Stimulated activated CD4-positive, alpha-beta T cell treated with anti-CD3 and anti-CD28 coated beads, Interleukin-12 subunit alpha, Interleukin-12 subunit beta, amount 100 ng/mL, for 48 hours (primary cell): ENCODE measurements at places on chromosomes 3 and 15.

- DNase-seq = no peak
Observed at GRCh38 chr3:76532158-76532822, 507.6 kb upstream of the ROBO2 start.

DNA sequence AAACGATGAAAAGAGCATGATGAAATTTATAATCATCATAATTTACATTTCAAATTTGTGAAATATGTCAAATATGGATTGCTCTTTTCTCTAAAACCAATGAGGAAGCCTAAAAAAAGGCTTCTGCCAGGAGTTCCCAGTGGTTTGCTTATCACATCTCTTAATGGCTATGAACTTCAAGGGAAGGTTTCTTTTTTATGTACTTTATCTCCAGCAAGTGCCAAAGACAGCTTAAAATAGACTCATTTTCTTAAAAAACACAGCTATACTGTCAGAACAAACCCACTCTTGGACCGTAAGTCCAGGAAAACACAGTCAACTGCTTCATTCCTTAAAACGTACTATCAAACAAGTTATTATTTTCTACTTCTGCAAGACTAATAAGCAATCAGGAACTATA, 80.2 kb downstream of the DLG1 start:
- no peak for DNase-seq

- no peak for DNase-seq
Observed at GRCh38 chr15:47541562-47541961, 175.7 kb upstream of the SEMA6D start.

DNA sequence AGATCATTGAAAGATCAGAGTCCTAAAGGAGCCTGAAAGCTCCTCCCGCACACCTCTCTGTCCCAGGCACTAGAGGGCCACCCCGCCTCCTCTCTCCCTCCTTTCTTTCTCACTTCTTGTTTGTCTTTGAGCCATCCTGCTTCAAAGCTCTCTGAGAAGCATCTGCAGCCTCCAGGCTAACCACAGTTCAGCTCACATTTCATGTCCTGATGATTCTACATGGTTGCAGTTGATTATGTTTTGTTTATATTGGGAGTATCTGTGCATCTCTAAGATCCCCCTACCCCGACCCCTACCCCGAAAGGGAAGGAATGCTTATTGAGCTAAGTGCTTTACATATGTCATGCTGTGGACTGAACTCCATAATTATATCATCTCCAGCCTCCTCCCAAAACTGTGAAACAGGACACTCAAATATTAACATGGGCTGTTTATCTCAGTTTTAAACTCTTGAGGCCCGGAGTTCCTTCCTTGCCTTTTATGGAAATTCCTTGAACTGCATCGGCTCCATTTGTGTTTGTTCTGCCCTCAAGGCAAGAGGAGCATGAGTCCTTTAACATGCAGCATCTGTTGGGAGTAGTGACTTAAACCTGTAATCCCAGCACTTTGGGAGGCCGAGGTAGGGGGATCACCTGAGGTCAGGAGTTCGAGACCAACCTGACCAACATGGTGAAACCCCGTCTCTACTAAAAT, 30.9 kb downstream of the MGLL start:
- DNase-seq = no peak

GRCh38 chr3:119981386-119981785, 112.9 kb downstream of the GSK3B start:
- DNase-seq = no peak

DNA sequence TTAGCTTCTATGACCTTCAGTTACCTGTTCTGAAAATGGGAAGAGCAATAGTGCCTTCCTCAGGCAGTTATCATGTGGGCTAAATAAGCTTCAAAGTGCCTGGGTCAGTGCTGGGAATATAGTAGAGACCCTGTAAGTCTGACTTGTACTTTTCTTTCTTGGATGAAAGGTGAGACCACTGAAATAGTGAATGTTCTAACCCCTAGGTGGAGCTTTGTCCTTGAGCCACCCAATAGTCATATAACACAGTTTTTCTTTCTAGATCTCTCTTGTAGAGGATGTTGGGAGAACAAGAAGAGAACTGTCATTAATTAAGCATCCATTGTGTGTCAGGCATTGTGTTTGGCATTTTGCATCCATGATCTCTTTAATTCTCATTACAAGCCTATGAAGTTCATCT, 13.0 kb upstream of the BFSP2 start:
- no peak for DNase-seq

DNA sequence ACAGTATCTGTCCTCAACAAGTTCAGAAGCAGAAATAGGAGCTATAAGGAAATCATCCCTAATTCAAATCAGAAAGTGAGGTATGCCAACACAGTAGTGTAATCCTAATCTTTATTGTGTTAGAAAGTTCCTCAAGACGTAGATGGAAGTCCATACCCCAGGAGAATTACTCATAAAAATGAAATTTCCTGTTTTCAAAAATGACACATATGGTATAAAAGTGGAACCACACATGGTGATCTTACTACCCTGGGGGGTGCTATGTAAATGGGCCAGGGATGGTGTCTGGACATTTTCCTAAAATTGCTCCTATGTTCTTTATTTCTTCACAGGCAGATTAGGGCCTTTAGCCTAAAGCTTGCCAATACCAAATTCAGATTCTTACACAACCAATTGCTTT, 204.1 kb downstream of the ARRDC4 start:
- DNase-seq = no peak
